ENCODE measurements at places on chromosomes 3 and 15.

DNA sequence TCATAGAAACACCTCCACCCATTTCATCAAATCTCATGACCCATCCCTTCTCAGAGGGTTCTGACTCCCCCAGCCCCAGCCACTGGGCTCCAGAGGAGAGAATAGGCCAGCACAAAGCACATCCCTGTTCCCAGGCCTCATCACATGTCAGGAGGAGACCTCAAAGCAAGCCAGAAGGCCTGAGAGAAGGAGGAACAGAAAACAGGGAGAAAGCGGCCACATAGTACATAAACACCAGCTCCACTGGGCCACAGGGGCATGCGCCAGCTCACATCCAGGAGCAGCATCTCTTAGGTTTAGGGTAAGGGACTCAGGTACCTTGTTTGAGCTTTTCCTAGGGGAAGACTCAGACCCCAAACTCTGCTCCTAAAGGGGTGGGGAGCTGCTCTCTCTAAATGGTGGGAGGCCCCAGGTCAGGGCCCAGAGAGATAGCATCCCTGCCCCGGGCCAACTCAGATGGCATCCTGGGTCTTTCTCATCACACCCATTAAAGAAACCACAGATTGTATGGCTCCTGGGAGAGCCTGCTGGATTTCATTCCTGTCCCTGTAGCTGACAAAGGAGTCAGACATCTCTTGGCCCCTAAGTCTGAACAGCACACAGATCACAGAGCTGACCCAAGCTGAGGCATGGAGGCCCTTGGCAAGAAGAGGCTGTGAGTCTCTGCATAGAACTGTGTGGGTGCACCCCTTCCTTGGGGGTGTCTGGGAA is 2.5 kb downstream of the SHF start:
- no peak for DNase-seq

DNA sequence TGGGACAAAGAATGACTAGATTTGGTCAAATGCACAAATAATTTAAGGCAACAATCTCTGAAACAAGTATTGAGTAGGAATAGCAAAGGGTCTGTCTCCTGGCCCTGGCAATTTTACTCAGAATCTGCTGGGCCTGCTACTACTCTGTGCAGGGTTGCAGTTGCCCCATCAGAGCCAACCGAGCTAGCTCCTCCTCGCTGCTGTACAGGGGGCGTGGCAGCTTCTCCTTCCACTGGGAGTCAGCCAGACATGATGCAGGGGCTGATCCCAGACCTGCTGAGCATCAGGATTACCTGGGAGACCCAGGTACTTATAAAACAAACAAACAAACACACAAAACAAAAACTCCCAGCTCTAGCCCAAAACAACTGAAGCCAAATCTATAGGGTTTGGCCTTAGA is 30.5 kb upstream of the PXYLP1 start:
- DNase-seq = no peak

DNA sequence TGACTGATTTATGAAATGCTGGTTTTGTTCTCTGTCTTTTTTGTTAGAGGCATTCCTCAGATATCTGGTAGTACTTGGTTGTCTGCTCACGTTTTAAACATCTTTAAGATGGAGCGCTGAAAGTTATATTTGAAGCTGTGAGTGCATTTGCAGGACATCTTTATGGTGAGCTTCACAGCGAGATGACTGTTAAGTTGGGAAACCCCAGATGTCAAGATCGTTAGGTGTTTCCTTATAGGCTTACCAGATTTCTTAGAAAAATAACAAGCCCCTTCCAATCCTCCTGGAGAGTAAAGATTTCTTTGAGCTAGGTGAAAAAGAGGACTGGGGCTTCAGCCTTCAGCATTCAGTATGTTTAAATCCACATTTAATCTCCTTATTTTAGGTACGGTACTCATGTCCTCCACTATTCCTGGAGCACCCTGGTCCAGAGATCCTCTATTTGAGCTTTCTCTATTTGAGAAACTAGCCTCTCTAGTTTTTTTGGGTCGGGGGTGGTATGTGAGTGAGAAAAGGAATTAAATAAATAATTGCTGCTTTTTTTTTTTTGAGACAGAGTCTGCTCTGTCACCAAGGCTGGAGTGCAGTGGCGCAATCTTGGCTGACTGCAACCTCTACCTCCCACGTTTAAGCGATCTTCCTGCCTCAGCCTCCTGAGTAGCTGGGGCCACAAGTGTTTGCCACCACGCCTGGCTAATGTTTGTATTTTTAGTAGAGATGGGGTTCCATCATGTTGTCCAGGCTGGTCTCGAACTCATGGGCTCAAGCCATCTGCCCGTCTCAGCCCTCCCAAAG is 72.3 kb downstream of the ZNF609 start:
- DNase-seq = peak; percentile 32

DNA sequence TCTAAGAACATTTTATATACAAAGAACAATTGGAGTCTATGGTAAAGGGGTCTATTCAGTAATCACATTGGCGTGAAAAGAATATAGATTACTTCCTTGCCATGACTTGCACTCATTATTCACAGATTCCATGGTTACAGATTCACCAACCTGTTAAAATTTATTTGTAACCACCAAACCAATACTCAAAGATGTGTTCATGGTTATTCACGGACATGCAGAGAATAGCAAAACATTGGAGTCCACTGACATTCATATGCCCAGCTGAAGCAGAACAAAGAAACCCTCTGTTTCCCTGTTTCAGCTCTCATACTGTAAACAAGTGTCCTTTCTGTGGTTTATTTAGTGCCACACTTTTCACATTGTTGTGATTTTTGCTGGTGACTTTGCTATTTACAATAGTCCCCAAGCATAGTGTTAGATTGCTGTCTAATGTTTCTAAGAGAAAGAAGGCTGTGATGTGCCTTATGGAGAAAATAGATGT is 185.8 kb upstream of the TTC14 start:
- no peak for DNase-seq

DNA sequence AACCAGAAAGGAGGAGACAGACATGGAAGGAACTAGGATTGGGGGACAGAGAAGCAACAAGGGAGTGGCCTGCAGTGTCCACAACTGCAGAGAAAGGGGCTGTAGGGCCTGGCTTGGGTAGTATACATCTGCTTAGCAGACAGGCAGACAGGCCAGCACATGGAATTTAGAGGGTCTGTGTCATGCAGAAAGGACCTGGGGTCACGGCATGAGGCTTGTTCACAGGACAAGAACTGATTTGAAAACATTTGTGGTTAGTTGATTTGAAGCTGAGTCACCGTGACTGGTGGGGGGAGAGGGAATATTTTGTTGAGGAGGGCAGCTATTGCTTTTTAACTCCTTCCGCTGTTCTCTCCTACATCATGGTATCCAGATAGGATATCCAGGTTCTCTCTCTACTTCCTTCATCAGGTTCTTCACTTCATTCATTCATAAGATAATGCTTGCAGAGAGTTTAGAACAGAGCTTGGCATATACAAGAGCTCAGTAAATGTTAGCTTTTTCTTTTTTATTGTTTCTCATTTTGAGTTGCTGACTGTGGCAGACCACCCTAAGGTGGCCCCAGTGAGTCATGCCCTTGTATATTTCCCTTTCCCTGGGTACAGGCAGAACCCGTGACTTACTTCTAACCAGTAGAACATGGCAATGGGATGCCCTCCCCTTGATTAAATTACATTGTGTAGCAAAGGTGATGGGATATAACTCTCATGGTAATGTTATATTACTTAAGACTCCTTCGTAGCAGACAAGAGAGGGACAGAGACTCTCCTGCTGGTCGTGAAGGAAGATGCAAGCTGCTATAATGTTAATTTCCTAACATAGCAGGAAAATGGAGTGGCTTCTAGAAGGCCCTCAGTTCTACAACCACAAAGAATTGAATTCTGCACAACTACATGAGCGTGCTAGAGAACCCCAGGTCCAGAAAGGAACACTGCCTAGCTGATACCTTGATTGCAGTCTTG is 95.0 kb upstream of the NMNAT3 start:
- no peak for DNase-seq

GRCh38 chr3:52783211-52783555 is 5.8 kb downstream of the ITIH1 start:
- no peak for DNase-seq
